Activated CD8-positive, alpha-beta memory T cell treated with anti-CD3 and anti-CD28 coated beads for 1 hour (primary cell): ENCODE measurements at places on chromosomes 7 and 10.

GRCh38 chr7:5824297-5824610, 42.8 kb upstream of the RNF216 start:
- no peak for DNase-seq

DNA sequence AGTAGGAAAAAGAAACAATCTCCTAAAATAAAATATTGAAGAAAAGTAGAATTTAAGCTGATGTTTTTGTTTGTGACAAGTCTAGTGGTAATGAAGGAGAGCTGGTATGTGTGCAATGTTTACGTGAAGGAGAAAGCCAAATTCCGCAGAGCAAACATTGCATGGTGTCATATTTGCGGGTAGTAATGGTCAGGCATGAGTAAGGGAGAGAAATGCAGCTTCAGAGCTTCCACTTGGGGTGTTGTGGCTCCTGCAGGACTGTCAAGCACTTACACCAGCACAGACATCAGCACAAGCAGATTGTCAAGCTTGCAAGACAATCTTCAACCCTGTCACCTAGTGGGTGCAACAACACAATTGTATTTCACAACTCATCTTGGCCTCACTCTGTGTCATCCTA, 136.5 kb upstream of the ETV1 start:
- DNase-seq: no peak

GRCh38 chr7:69122953-69123352, 475.3 kb upstream of the AUTS2 start:
- DNase-seq: no peak

- no peak for DNase-seq
These were observed 1.5 kb downstream of the STOX1 start for GRCh38 chr10:68828833-68829232.

GRCh38 chr7:26948617-26949118, 84.3 kb upstream of the SKAP2 start:
- no peak for DNase-seq

DNA sequence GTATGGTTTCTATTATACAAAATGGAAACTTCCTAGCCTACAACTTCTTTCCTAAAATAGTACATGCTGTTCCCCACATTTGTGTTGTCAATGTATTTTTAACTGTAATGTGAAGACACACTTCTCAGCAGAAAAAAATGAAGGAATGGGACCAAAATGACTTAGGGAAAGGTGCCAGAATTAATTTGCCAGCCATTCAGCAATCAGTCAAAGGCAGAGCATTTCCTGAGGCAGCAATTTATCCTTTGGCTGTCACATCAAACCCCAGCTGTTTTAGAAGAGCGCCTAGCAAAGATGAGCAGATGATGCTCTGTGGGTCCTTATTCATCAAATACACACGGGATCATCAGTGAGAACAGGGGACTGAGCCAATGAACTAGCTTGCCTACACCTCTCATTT, 592.5 kb downstream of the KCNMA1 start:
- no peak for DNase-seq

DNA sequence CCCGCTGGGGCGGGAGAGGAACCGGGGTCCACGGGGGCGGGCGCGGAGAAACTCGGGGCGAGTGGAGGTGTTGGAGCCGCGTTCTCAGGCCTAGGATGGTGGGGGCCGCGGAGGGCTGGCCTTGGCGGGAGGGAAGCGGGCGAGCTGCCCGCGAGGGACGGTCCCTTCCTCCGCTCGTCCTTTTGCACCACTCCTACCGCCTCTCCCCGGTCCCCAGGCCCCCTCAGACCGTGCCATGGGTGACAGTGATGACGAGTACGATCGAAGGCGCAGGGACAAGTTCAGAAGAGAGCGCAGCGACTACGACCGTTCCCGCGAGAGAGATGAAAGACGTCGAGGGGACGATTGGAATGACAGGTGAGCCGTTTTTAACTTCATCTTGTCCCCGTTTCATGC, 451 bp downstream of the SRRT start:
- no peak for DNase-seq

- no peak for DNase-seq
These were observed 11.4 kb downstream of the BCAP29 start for GRCh38 chr7:107591421-107591820.

GRCh38 chr7:104366390-104366789, 38.0 kb downstream of the LHFPL3 start:
- no peak for DNase-seq

- DNase-seq: no peak
These were observed 733.8 kb downstream of the PARD3 start for GRCh38 chr10:34081347-34081743.

- no peak for DNase-seq
These were observed 39.2 kb upstream of the COL1A2 start for GRCh38 chr7:94355454-94355853.

DNA sequence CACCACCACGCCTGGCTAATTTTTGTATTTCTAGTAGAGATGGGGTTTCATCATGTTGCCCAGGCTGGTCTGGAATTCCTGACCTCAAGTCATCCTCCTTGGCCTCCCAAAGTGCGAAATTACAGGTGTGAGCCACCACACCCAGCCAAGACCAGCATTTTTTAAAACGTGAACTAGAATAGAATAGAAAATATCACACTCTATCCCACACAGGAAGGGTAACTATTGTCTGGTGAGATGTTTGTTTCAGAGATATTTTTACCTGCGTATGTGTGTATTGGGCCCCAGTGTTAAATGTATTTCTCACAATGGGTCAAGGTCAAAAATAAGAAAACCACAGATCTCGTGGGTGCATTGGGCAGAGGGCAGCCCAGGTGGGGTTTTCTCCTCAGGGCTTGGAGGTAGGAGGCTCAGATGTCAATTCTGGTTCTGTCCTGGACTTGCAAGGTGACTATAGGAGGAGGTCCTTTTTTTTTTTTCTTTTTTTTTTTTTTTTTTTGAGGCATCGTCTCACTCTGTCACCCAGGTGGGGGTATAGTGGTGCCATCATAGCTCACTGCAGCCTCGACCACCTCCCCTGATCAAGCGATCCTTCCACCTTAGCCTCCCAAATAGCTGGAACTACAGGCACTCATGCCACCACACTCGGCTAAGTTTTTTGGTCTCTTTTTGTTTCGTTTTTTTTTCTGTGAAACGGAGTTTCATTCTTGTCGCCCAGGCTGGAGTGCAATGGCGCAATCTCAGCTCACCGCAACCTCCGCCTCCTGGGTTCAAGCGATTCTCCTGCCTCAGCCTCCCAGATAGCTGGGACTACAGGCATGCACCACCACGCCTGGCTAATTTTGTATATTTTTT, 19.0 kb downstream of the SH2B2 start:
- no peak for DNase-seq

DNA sequence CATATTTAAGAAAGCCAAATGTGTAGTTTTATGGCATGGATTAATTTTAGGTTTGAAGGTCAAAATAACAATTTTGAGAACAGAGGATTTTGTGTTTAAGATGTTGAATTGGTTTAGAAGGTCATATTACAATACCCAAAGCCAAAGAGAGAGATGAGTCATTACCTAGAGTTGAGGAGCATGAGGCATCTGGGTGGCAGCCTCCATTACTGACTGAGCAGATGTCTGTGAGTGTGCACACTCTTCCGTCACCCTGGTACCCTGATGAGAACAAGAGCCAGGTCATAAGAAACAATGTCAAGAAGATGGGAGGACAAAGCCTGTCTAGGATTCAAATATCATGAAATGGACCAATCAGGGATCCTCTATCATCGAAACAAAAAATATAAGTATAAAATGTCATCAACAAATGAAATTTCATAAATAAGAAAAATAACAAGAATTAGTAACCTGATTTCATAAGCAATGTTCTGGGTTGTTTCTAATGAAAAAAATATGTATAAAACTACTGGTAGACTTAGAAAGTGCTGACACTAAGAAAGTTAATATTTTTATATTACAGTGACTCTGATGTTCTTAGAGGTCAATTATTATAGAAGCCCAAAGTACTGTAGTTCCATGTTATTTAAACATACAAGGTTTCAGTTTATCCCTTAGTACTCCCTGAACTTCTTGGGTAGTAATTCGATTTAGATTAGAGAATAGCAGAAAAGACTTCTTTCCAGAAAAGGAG, 20.0 kb downstream of the CUBN start:
- no peak for DNase-seq

GRCh38 chr10:19592276-19592675, 224.0 kb upstream of the PLXDC2 start:
- DNase-seq: no peak

- no peak for DNase-seq
These were observed 56.5 kb downstream of the PWWP2B start for GRCh38 chr10:132453470-132453861.

GRCh38 chr7:33554576-33554975, 350.8 kb upstream of the BMPER start:
- no peak for DNase-seq

DNA sequence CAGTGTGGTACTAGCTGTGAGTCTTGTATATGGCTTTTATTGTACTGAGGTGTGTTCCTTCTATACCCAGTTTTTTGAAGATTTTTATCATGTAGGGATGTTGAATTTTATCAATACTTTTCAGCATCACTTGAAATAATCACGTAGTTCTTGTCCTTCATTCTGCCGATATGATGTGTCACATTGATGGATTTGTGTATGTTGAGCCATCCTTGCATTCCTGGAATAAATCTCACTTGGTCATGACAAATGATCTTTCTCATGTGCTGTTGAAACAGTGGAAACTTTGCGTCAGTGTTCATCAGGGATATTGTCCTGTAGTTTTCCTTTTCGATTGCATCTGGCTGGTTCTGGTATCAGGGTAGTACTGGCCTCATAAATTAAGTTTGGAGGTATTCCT, 7.1 kb upstream of the PRKAR1B start:
- DNase-seq: no peak

DNA sequence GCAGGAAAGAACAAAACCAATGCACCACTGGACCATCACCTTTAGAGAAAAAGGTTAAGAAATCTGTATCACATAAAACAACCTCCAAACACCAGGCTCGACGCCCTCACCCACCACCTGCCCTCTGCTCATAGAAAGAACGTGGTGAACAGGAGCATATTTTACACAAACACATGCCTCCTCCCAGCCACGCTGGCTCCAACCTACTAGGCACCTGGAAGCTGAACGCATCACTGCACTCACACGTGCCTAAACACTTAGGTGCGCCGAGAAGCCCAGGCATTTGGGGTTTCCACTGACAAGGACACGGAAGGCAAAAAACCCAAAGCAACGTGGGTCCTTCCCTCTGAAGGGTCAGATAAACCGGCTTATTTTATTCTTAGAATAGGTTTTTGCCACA, 56.0 kb downstream of the PTPRN2 start:
- no peak for DNase-seq

DNA sequence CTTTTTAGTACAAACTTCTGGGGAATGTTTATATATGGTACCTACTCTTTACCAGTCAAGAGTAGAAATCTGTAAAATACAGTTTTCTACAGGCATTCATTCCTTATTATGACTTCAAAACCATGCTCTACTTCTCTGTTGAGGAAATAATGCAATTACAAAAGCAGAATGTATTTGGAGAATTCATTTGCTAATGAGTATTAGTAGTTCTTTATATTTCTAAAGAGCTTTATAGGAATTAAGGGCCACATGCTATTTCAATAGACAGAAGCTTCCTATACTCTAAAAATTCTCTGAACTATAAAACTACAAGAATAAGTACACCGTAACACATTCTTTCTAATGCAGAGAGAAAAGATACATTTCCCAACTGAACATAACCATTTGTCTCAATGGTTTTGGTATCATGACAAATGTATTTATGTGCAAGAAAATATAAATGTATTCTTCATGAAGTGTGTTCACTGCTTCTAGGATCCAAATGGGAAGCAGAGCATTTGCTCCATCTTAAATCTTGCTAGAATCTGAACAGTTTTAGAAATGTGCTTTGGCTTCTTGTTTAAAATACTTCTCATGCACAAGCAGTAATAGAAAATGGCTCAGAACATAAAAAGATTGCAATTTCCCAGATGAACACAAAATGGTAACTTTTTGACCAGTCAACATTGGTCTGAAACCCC, 21.8 kb downstream of the CDK1 start:
- DNase-seq: no peak

DNA sequence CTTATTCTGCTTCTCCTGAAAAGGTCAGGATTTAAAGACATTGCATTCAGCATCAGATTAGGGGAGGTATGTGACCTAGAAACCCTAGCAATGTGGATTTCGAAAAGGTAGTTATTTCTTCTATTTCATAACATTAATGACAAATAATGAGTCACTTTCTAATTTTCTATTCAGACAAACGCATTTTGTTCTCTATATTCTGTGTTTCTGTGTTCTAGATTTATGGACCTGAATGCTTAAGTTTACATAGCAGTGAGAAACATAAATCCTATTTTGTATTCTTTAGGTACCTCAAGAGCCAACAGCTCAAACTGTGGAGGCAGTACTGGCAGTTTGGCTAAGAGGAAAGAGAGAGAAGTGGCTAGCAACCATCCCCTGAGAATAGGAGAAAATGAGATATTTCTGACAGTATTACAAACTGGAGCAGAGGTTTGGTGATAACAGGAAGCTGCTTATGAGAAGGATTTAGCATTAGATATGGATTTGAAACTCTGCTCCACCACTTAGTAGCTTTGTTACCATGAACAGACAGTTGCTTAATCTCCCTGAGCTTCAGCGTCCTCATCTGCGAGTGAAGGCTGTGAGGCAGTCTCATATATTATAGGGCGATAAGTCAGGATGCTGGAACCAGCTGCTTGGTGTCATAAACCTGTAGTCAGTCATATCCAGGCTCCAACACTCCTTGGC, 28.2 kb downstream of the CDK14 start:
- no peak for DNase-seq

- no peak for DNase-seq
These were observed 8.8 kb downstream of the ACSL5 start for GRCh38 chr10:112382515-112383235.

GRCh38 chr7:72751378-72751777, 76.6 kb downstream of the TYW1B start:
- DNase-seq: no peak

DNA sequence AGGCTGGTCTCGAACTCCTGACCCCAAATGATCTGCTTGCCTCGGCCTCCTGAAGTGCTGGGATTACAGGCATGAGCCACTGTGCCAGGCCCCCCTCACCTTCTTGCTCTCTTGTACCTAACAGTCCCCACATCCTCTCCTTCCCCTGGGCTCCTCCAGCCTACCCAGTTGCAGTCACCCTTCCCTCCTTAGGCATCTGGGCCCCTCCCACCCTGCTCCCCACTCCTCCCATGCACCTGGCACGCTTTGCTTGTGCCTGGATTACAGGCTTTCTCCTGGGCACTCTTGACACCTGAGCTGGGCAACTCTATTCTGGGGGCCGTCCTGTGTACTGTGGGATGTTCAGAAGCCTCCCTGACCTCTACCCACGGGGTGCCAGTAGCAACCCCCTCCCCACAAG, 3.0 kb downstream of the CLDN15 start:
- DNase-seq: no peak

- DNase-seq: no peak
These were observed 120.6 kb downstream of the RNF133 start for GRCh38 chr7:122578350-122578749.

DNA sequence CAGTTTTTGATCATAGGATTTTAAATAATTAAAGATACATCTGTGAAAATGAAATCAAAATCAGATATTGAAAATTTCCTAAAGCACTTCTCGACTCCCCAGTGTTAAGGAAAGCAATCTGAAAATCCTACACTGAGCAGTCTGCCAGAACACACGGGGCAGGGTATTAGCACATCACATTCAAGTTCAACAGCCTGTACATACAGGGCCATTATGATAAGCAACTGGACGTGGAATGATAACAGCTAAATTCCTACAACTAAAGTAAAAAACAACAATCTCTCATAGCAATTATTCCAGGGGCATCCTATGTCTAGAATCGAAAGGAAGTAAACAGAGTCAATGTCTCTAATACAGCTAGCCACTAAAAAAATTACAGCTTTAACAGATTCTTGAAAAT, 31.7 kb downstream of the TRDMT1 start:
- DNase-seq: no peak

GRCh38 chr10:127399668-127400067, 149.4 kb upstream of the NPS start:
- DNase-seq: no peak
